ENCODE measurements at places on chromosomes 3 and 15. TPM values are rescaled to one million over a fixed set of nuclear protein-coding genes. Genes with fewer than 3 reads are reported as not detected.
A peak's percentile ranks its signal among the peaks of the same experiment; 100 is the strongest.

- H3K27me3 ChIP-seq = peaks cover 3% of the 10 kb centered on the region
- no peak for DNase-seq
- no peaks in the 10 kb centered on the region for H3K4me1 ChIP-seq
- H3K27ac ChIP-seq = no peak overlapping the region
- H3K4me3 ChIP-seq = no peak overlapping the region
These were observed 23.3 kb downstream of the RASGRF1 start for GRCh38 chr15:79067072-79067833.

- H3K4me1 ChIP-seq = peaks cover 2% of the 10 kb centered on the region
- no peaks in the 10 kb centered on the region for H3K27me3 ChIP-seq
- H3K27ac ChIP-seq = no peak overlapping the region
- no peaks in the 10 kb centered on the region for H3K36me3 ChIP-seq
- DNase-seq = no peak
These were observed 13.2 kb downstream of the C3orf22 start for GRCh38 chr3:126545544-126545943.

GRCh38 chr3:55014906-55015305 lies 87.0 kb upstream of the LRTM1 start:
- no peaks in the 10 kb centered on the region for H3K36me3 ChIP-seq
- no peak for DNase-seq
- no peaks in the 10 kb centered on the region for H3K27me3 ChIP-seq
- no peak overlapping the region for H3K27ac ChIP-seq

DNA sequence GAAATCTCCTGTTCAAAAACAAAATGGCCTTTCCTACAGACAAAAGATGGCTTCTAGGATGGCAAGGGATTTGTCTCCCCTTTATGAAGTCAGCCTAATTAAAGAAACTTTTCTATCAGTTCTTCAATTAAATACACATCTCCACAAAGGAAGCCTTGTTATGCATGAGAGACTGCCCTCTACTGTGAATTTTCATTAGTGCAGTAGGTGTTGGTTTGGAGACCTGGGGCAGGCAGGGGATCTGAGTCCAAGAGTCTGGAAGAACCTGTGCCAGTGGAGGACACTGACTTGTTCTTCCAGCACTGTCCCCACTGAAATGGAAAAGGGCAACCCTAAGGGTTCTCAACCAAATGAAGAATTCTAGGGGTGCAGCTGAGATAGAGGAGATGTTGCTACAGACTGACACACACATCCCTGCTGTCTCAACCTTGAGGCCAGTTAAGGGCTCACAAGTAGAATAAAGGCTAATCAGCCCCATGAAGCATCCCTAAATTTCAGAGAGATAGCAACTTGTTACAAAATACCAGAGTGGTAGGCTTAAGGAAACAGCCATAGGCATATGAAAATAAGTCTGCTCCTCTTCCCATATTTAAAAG lies 174.0 kb upstream of the PRICKLE2 start:
- no peaks in the 10 kb centered on the region for H3K36me3 ChIP-seq
- H3K27me3 ChIP-seq = no peaks in the 10 kb centered on the region
- no peak overlapping the region for H3K27ac ChIP-seq
- H3K4me1 ChIP-seq = no peaks in the 10 kb centered on the region

- H3K4me3 ChIP-seq = no peak overlapping the region
- H3K36me3 ChIP-seq = no peaks in the 10 kb centered on the region
- H3K27ac ChIP-seq = no peak overlapping the region
- no peaks in the 10 kb centered on the region for H3K27me3 ChIP-seq
These were observed 17.7 kb downstream of the AMOTL2 start for GRCh38 chr3:134356411-134357040.

DNA sequence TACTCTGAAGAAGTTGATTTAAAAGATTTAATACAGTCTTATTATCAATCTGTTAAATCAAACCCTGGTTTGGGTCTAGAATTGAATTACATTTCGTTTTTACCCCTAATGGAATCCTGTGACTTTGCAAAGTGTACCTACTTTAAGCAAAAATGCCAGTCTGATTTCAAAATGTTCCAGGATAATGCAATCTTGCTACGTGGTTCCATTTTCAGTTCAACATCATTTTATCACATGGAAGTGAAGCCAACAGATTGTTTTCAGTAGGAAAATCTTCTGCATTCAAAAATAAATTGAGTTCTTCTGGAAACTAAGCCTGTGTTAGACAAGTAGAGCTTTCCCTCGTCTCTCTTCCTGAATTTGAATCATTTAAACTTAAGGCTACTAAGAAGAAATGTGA lies 356.4 kb downstream of the CHST2 start:
- DNase-seq = no peak
- H3K36me3 ChIP-seq = no peaks in the 10 kb centered on the region
- H3K27me3 ChIP-seq = no peaks in the 10 kb centered on the region
- H3K4me1 ChIP-seq = peaks cover 5% of the 10 kb centered on the region
- no peak overlapping the region for H3K4me3 ChIP-seq

- peak overlapping the region; percentile 26 for H3K4me3 ChIP-seq
These were observed 4.8 kb downstream of the HES1 start for GRCh38 chr3:194140520-194141414.

DNA sequence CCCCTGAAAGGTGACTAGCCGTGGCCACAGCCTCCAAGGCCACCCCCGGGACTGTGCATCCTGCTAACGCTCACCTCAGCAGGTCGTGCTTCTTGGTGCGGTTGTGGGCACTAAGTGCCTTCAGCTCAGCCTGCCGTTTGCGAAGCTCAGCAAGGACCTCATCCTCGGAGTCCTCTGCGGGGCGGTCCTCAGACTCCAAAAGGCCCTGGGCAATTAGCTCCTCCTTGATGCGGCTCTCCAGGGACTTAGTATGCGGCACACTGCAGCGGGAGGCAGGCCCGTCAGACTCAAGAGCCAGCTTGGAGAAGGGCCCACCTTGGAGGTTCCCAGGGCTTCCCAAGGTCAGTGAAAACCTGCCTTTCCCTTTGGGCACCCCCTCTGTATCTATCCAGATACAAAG lies 8.3 kb downstream of the TADA3 start:
- no peak for DNase-seq
- no peaks in the 10 kb centered on the region for H3K27me3 ChIP-seq

The NUTM1 gene
- total RNA-seq = not detected

The ARIH1 gene
- total RNA-seq = 175 TPM

Data from activated CD8-positive, alpha-beta T cell treated with anti-CD3 and anti-CD28 coated beads for 36 hours (primary cell).